ENCODE measurements at places on chromosomes 16 and 17.

DNA sequence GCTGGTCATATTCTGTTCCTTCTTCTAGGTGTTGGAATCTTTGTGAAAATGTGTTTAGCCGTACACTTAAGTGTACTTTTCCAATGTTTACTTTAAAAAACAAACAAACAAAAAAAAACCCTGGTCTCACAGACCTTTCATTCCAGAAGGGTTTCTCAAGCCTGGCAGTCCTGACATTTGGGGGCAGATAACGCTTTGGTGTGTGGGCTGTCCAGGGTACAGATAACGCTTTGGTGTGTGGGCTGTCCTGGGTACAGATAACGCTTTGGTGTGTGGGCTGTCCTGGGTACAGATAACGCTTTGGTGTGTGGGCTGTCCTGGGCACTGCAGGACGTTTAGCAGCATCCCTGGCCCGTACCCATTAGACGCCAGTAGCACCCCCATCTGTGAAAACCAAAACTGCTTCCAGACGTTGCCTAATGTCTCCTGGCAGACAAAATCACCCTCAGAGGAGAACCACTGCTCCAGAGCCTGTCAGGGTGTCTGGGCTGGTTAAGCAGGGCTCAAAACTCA lies 15.2 kb upstream of the FLCN start:
- DNase-seq, result no peak

- DNase-seq, result peak; percentile 30
Observed at GRCh38 chr16:67170168-67170948, at the start of gene NOL3. Gene NOL3 (plus strand): TSS chr16:67170538.

GRCh38 chr16:50025537-50025931 lies 509 bp downstream of the CNEP1R1 start:
- no peak for DNase-seq

DNA sequence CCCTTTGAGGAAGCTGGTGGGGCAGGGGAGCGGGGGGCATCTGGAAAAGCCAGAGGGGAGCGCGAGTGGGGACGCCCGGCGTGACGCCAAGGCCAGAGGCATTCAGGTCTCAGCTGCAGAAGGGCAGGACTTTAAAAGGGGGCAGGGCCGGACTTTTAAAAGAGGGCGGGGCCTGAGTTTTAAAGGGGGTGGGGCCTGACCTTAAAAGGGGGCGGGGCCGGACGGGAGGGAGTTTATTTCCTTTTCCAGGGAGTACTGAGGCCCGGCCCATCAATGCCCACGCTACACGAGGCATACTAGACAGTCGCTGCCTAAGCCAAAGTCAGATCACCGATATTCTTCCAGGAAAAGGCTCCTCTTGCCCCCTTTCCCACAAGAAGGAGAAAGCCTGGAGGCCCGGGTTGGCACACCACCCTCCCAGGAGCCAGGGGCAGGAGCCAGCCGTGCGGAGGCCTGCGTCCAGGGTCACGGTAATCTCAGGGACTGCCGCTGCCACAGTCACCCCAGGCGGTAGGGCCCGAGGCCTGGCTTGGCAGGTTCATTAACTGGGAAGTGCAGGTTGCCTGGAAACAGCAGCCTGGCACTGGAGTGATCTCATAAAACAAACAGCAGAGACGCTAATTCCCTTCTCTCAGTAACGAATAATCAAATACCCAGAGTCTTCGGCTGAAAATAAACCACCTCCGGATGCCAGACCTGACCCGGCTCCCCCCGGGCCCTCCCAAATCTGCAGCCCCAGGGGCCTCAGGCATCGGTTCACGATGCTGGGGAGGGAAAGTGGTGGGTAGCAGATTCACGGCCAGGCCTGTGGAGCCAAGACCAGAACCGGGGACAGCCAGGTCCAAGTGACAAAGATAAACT lies 90.7 kb downstream of the TIMM22 start:
- DNase-seq, result peak; percentile 56

DNA sequence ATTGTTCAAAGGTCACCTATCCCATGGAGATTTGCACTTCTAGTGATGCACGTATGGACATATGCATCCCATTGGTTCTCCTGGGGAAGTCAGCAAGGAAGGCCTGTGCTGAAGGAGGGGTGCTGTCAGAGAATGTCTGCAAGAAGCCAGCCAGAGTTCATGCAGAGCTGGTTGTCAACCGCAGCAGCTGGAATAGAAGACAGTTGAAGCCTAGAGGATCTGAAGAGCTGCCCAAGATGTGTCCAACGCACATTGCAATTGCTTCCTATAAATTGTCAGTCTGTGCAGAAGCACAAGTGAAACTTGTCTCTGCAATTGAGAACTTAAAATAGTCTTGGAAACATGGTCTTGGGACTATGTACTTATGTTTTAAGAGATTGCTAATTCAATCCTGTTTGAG lies 82.1 kb upstream of the CNTNAP4 start:
- no peak for DNase-seq
